Skeletal muscle cell (primary cell): ENCODE measurements at places on chromosomes 13 and 19.

GRCh38 chr13:110475117-110475516 lies 86.4 kb downstream of the RAB20 start:
- DNase-seq = no peak

- DNase-seq = no peak
Observed at GRCh38 chr13:97242755-97243497, 20.8 kb downstream of the MBNL2 start.

GRCh38 chr19:55252760-55253663 lies 5.8 kb downstream of the PPP6R1 start:
- no peak for DNase-seq

GRCh38 chr19:2474232-2475017 lies 1.5 kb upstream of the GADD45B start:
- peak; percentile 83 for DNase-seq

DNA sequence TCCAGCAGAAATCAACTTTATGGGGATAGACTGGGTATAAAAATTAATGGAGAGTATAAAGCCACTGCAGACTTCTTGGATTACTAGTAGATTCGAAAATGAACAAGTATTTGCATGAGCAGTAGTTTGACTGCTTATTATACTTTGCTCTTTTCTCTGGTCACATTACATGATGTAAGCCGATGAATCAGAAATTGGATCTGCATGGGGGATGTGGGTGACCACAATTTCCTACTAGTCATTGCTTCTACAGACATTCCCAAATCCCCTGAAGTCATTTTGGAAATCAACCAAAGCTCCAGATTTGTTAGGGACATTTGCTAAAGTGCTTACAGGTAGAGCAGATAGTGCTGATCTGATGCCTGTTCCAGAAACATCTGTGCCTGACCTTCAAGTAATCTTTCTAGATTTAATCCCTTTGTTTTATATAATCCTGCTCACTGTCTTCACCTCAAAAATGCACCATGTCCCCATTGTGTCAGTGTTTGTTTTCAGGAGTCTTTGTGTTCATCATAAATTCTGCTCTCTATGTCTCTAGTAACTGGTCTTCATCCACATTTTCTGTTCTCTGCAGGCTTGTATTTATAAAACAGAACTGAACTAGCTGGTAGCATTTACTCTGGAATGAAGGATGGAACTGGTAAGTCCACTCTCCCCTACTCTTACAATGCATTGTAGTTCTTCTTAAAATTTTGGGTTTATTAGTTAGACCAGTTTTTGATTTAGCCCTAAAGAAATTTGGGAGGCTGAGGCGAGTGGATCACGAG lies 201.5 kb upstream of the CSNK1A1L start:
- peak; percentile 91 for DNase-seq

DNA sequence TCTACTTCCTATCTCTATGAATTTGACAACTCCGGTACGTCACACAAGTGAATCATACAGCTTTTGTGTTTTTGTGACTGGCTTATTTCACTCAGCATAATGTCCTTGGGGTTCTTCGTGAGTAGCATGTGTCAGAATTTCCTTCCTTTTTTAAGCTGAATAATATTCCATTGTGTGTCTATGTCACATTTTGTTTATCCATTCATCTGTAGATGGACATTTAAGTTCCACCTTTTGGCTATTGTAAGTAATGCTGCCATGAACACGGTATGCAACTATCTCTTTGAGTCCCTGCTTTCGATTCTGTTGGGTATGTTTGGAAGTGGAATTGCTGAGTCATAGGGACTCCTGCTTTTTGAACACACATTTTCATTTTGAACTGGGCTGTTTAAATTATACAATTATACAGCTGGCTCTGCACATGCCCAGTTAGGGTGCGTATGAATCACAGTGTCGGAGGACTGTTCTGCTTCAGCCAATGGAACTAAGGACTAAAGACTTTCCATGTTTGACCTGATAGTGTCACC lies 43.0 kb upstream of the C13orf42 start:
- DNase-seq = no peak

- DNase-seq = no peak
Observed at GRCh38 chr19:17202249-17202648, 12.9 kb upstream of the USE1 start.

- DNase-seq = no peak
Observed at GRCh38 chr19:47351548-47351947, 2.4 kb downstream of the DHX34 start.

DNA sequence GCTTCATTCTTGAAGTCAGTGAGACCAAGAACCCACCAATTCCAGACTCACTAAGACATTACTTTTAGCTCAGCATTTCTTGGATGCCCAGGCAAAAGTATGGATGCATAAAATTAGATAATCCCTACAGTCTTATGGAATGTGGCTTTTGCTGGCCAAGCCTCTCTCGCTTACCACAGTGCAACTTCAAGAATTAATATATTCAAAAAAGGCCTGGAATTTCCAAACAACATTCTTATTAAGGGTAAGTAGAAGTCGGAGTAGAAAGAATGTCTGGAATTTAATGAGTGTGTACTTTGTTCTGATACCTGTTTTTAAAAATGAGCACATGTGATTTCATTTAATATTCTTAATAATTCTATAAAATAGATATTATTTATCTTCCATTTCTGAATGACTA lies 302.4 kb upstream of the TMTC4 start:
- DNase-seq = no peak

DNA sequence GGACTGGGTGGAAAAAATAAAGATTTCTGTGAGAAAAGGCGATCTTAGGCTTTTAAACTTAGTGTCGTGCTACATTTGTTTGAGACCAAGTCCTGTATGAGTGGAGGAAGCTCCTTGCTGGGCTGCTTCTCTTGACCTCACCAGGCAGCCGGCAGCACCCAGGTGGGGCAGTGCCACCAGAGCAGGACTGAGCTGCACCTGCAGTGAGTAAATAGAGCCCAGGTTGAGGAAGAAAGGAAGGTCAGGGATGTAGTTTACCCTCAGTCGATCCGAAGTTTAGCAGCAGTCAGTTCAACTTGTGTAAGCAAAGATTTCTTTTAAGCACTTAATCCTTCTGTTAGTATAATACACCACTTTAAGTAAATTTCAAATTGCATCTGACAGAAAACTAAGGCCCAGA lies 13.6 kb downstream of the HNRNPM start:
- no peak for DNase-seq

DNA sequence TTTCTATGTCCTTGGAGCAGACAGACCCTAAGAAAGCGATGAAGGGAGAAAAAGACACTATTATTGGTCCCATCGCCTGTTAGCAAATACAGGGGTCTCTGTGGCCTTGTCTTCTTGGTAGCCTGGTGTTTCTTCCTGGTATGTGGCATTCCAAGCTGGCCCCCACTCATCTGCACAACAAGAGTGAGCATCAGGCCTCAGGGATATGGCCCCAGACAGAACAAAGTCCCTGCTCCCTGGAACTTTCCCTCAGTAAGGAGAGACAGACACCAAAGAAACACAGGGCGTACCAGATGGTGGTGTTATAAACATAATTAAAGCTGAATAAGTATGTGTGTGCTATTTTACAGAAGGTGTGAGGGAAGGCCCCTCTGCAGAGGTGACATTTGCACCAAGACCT lies 48.2 kb upstream of the KPNA3 start:
- DNase-seq = no peak

DNA sequence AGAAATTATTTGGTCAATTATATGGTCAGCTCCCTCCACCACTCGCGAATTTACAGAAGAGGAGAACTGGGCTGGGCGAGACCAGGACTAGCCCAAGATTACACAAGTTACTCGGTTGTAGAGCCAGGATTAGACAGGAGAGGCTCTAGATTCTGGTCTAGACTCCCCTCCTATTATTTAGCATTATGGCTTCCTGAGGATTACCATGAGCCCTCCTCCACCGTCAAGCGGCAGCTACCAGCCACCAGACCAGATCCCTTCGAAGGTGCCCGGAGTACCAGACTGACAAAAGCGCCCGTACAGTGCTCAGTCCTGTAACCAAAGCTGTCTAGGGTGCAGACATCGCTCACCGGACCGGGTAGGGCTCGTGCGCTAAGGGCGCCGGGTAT lies 497 bp upstream of the MLNR start:
- no peak for DNase-seq

DNA sequence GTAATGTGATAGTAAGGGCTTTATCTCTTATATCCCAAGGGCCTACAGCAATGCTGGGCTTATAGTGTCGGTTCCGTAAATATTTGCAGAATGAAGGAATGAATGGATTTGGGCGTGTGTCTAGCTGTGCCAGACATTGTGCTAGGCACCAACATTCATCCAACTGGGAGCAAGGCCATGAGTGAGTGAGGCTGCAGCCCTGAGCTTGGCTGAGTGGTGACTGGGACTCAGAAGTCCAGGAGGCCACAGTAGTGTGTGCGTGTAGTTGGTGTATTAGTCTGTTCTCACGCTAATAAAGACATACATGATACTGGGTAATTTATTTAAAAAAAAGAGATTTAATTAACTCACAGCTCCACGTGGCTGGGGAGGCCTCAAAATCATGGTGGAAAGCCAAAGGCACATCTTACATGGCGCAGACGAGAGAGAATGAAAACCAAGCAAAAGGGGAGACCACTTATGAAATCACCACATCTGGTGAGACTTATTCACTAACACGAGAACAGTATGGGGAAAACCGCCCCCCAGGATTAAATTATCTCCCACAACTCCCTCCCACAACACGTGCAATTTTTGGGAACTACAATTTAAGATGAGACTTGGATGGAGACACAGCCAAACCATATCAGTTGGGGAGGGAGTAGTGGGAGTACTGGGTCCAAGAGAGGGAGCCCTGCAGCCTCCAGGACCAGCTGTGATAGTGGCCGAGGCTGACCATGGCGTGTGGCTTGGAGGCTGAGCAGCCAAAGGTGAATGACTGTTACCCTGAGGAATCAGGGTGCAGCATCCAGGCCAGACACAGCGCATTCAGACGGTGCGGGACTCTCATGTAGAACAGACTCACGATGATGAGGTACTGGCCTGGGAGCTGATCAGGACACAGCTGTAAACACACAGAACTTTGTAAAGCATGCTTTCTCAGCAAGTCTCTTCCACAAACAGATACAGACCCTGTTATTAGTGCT lies 104.6 kb downstream of the TEX26 start:
- no peak for DNase-seq

GRCh38 chr19:23771316-23771715 lies 12.6 kb upstream of the ZNF681 start:
- DNase-seq = no peak

- DNase-seq = no peak
Observed at GRCh38 chr13:60352644-60353043, 44.4 kb upstream of the TDRD3 start.

GRCh38 chr13:23848646-23849141 lies 40.5 kb downstream of the MIPEP start:
- no peak for DNase-seq

GRCh38 chr13:48334534-48335127 lies 31.1 kb downstream of the RB1 start:
- no peak for DNase-seq
